Panc1 (cell line): ENCODE measurements at places on chromosomes 1 and 21. TPM values are rescaled to one million over a fixed set of nuclear protein-coding genes. Genes with fewer than 3 reads are reported as not detected.

KRTAP12-2 gene
- not detected for total RNA-seq

PTPRF gene
- 77.5 TPM for total RNA-seq

GSTM1 gene
- total RNA-seq: not detected

GJA9 gene
- 0.10 TPM for total RNA-seq

FAM3B gene
- not detected for total RNA-seq

SLX9 gene
- 50.9 TPM for total RNA-seq

CEPT1 gene
- 21.9 TPM for total RNA-seq

GBP5 gene
- 0.10 TPM for total RNA-seq

GUCA2A gene
- not detected for total RNA-seq

PRKAA2 gene
- total RNA-seq: 11.1 TPM

EFNA1 gene
- total RNA-seq: 23.8 TPM

MROH7 gene
- not detected for total RNA-seq

TNFRSF9 gene
- 0.23 TPM for total RNA-seq

GRHL3 gene
- 16.7 TPM for total RNA-seq

WNT2B gene
- 1.6 TPM for total RNA-seq

CBR3 gene
- total RNA-seq: 1.6 TPM

FCRL2 gene
- not detected for total RNA-seq

GPR153 gene
- total RNA-seq: 5.5 TPM

CRABP2 gene
- 1,115 TPM for total RNA-seq

OLFML3 gene
- 0.15 TPM for total RNA-seq

WNT3A gene
- not detected for total RNA-seq

KLHDC9 gene
- total RNA-seq: 7.6 TPM

MSH4 gene
- 0.26 TPM for total RNA-seq

OLIG2 gene
- total RNA-seq: not detected

LCE2C gene
- not detected for total RNA-seq

FAM163A gene
- not detected for total RNA-seq

CLCA4 gene
- total RNA-seq: 0.08 TPM

SFN gene
- 188 TPM for total RNA-seq

CNR2 gene
- not detected for total RNA-seq

DYRK3 gene
- 12.0 TPM for total RNA-seq

OR2AJ1 gene
- not detected for total RNA-seq

PLXNA2 gene
- total RNA-seq: 0.98 TPM

FCRLA gene
- 0.15 TPM for total RNA-seq

DIO1 gene
- 0.28 TPM for total RNA-seq

OR2T11 gene
- not detected for total RNA-seq

AKR7A3 gene
- 1.4 TPM for total RNA-seq

CD1E gene
- not detected for total RNA-seq

TRIM67 gene
- total RNA-seq: 0.08 TPM

PPIH gene
- 78.5 TPM for total RNA-seq
